ENCODE measurements at places on chromosomes 7 and 10.
A peak's percentile ranks its signal among the peaks of the same experiment; 100 is the strongest.

DNA sequence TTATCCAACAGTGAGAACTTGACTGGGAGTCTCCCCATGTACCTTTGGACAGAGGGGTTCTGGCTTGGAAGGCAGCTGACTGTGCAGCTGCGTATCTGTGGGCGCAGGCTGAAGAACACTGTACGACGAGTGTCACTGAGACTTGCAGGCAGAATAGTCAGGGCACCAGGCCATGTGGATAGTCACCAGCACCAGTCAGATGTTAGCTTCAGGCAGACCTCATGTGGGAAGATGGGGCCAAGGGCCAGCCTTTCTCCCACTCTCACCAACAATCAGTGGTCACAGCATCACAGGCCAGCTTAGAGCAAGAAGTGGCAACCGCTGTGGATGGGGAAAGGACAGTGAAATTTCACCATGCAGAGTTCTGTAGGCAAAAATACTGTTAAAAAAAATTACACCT lies 43.4 kb upstream of the GJD4 start:
- no peak for DNase-seq

- no peak for DNase-seq
Measured at GRCh38 chr7:5231811-5232484, 41.9 kb downstream of the WIPI2 start.

GRCh38 chr10:121644501-121644900 lies 46.3 kb upstream of the FGFR2 start:
- DNase-seq = no peak

GRCh38 chr10:44923611-44924010 lies 12.5 kb downstream of the TMEM72 start:
- DNase-seq = no peak

DNA sequence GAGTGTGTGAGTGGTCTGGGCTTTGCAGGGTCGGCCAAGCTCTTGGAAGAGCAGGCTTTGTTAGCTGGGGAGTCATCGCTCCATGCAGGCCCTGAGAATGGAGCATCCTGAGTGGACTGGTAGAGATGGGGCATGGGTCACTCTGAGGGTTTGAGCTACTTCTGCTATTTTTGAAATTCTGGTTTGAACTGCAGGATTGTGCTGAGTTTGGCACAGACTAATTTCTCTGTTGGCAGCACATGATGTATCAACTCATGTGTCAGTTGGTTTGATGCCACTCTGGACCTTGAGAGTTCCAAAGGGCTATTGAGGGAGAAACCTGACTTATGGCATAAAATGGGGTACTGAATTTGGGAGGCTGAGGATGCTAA lies 56.3 kb downstream of the LRMDA start:
- DNase-seq = no peak

DNA sequence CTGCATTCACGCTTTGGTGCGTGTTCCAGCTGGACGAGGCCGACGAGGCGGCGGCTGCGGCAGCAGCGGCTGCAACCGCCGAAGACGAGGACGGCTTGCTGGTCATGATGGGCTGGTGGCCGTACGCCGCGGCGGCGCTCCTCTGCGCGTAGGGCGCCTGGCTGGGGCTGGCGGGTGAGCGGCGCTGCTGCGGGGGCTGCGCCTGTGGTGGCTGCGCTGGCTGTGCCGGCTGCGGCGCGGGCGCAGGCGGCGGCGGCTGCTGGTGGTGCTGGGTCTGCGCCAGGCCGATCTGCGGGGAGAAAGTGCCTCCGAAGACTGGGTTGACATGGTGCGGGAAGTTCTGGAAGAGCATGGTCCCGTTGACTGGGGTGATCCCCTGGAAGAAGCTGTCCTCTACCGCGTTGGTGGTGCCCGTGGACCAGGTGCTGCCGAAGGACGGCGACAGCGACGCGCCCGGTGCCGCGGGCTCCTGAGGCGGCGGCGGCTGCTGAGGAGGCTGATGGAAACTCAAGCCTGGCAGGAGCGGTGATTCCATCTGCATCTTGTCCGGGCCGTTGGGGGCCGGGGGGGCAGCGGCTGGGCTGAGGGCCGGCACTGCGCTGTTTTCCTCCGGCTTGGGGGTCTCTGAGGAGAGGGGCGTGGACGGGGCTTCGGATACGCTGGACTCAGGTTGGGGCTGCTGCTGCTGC lies 51.1 kb downstream of the CPEB3 start:
- peak; percentile 11 for DNase-seq

DNA sequence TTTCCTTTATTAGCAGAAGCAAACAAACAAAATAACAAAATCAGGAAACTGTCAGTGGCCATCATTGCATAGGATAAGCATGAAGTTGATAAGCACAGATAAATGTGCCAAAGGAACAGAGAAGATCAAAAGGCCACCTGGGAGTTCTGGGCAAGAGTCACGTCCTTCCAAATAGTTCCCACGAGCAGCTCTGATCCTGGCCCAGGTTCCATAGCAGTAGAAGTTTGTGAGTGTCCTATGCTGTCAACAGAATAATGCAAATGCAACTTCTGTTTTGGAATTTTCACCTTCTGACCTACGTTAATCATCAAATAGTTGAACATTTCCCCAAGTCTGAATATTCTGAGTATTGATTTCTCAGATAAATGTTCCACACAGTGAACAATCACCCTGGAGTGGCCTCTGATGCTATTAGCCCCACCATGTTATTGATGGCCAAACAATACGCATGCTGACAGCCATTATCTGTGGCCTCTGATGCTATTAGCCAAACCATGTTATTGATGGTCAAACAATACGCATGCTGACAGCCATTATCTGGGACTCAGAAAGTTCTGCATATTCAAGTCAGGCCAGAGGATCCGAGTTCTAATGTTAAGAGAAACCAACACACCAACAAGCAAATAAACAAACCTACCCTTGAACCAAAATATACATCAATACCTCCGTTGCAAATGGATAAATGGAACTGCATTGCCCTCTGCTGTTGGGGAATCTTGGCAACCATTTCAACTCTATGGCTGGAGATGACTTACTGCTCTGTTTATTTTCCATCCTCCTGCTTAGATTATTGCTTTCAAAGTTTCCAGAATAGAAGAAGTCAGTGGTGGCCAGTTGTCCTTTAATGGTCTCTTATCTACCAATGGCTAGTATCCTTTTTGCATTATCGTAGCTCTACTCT lies 63.3 kb downstream of the MRC1 start:
- DNase-seq = no peak

DNA sequence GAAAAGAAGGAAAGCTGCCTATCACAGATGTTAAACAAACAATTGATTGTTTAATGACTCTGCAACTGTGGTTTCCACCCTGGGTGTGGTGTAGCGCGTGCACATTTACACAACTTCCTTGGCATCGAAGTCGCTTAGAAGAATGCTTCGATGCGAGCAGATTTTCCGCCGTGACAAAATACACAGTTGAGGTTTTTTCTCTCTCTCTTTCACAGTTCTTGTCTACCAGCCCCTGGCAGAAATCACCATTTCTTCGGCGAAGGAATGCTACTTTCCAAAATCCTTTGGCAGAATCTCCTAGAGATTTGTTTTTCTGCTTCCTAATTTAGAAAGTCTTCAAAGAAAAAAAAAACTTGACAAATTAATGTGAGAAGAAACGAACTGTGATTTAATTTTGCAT lies 70.7 kb upstream of the C1QL3 start:
- no peak for DNase-seq

DNA sequence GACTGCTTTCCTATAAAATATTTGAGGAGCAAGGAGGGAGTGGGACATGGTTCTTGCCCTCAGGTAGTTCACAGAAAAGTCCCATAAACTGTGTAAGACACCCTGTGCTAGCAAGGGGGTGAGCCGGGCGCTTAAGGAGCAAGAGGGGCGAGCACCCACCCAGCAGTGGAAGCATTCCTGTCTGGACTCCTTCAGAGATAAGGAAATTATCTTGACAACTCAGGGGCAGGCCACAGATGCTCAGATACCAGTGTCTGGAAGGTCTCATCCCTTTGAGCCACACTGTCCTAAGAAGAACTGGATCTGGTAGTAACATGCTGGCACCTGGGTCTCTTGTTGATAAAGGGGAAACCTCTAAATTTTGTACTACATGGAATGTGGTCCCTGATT lies 54.1 kb downstream of the DAGLB start:
- DNase-seq = no peak

DNA sequence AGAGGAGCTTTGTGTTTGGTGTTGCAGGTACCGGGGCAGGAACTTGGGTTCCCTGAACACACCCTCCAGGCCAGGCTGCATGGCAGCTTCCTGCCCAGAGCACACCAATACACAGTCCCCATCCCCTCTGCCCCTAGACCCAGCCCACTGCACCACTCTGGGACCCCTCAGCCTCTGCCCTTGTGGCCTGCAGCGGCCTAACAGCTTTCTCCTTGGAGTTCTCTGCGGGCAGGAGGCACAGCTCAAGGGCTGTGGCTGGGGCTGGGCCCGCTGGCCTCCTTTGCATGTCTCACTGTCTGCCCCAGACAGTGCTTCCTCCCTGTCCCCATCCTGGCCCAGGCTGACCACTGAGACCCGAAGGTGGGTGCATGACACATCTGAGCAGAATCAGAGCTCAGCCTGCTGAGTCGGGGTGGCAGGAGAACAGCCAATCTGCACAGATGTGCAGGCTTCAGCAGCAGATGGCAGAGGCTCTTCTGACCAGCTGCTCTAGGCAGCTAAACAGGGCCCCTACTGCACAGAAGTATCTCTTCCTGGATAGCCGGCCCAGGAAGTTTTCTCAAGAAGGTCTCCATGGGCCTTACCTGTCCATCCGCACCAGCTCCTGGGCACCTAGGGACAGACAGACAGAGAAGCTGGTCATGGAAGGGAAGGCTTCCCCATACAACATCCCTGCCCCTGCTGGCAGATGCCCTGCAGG lies 20.8 kb downstream of the VSIR start:
- DNase-seq = peak; percentile 43

GRCh38 chr10:18860186-18860585 lies 188.4 kb upstream of the MALRD1 start:
- DNase-seq = no peak

- no peak for DNase-seq
Measured at GRCh38 chr7:1087465-1087814, 473 bp upstream of the GPER1 start.

- DNase-seq = no peak
Measured at GRCh38 chr7:69878591-69878990, 280.3 kb downstream of the AUTS2 start.

- no peak for DNase-seq
Measured at GRCh38 chr10:60496181-60496580, 106.5 kb upstream of the ANK3 start.

DNA sequence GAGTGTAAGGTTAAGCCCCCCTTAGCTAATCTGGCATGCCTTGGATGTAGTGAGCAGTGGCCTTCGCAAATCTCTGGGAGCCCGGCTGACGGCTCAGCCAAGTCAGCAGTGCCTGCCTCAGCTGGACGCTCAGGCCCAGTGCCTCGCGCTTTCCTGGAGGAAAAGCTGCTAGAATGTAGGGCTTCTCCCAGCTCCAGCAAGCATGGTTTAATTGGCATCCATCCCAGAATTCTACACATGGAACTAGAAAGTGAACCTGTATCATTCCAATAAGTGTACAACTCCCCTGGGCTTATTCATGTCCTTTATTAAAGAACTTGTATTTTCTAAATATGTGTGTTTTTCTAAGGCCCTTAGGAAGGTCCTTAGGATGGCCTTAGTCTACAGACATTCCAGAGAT lies 287.8 kb upstream of the SHH start:
- no peak for DNase-seq

GRCh38 chr7:70711452-70711851 lies 420.5 kb upstream of the GALNT17 start:
- DNase-seq = no peak

DNA sequence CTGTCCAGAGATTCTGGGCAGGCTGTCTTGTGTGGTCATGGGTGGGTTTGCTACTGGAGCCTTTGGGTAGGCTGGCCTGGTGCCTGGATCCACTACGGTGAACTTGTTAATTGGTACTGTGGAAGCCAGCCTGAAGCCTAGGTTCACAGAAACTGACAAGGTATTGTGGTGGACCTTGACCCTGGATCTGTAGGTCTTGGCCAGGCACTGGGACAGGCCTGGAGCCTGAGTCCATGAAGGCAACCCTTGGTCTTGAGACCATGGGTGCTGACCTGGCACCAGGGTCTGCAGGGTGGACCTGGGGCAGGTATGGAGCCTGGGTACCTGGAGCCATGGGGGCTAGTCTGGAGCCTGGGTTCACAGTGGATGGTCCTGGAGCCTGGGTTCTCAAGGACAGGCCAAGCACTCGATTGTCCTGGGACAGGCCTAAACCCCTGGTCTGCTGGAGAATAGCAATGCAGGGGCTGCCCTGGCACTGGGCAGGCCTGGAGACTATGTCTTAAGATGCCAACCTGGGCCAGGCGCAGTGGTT lies 85.8 kb downstream of the CCDC3 start:
- no peak for DNase-seq

DNA sequence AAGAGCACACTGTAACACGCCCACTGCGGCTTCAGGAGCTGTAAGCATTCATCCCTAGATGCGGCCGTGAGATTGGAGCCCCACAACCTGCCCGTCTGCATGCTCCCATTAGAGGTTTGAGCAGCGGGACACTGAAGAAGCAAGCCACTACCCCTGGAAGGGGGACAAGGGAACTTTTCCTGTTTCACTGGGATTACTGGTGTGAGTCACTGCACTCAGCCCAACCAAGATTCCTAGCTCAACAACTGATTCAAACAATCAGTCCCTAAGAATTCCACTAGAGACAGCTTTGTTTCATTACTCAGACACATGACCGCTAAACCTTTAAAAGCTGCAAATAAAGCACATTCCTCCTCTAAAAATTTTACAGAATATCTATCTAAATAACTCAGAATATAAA lies 69.8 kb downstream of the ORC5 start:
- no peak for DNase-seq

DNA sequence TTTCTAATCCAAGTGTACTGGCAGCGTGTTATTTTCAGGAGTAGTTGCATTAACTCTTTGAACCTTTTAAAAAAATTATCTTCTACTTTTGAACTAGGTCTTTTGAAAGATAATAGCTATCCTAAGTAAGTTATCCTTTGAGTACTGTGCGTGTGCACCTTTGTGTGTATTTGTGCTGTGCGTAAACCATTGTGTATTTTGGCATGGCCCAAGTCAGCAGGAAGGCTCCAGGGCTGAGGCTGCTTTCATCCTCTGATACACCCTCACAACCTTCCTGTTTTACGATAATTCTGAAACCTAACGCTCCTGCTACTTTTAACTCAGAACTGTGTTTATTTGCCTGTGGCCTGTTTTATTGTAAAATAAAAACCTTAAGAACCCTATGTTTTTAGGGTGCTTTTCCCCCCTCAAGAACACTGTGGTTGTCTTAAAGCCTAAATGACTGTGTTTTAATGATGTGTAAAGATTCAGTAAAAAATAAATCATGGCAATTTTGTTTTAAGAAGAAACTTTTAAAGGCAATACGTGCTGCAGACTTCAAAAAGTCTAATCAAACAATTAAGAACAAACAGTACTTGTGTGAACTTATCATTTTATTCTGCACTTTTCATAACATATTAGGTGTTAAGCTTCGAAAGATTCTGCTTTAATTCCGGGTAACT lies 57.5 kb downstream of the HDAC9 start:
- no peak for DNase-seq

DNA sequence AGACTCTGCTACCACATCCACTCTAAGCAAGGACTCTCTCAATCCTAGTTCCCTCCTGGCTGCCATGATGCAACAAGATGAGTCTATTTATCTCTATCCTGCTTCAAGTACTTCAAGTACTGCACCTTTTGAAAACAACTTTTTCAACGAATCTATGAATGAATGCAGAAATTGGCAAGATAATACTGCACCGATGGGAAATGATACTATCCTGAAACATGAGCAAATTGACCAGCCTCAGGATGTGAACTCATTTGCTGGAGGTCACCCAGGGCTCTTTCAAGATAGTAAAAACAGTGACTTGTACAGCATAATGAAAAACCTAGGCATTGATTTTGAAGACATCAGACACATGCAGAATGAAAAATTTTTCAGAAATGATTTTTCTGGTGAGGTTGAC lies 40.7 kb downstream of the AHR start:
- no peak for DNase-seq

Data from CD4-positive, alpha-beta T cell treated with Interleukin-6 at 100 ng/mL for 8 hours (primary cell).